ENCODE measurements at places on chromosomes 11 and 22.

GRCh38 chr11:111414936-111415335, 35.9 kb upstream of the POU2AF1 start:
- no peak for DNase-seq

DNA sequence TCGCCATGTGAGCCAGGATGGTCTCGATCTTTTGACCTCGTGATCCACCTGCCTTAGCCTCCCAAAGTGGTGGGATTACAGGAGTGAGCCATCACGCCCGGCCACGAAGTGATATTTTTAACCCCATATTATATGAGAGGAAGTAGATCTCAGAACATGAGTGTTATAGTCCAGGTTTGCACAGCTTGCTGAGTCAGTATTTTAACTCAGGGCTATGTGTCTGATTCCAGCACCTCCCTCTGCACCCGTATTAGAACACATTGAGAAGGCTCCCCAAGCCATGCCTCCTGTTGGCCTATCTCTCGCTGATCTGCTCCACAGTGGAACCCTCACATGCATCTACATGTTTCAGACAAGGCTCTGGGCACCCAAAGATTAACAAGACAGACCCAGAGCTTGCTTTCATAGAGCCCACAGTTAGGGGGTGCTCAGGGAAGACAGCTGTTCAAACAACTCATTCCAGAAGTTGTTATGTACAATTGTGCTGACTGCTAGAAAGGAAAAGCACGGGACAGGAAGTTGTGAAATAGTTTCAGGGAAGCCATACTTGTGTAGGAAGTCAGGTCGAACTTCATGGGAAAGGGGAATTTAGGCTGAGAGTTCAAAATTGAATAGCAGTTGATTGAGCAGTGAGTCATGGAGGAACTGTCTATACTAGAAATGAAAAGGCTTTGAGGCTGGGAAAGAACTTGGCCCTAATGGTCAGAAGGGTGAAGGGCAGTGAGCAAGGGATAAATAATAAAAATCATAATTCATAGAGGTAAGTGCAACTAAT, 49.3 kb upstream of the CLPB start:
- DNase-seq, result no peak

GRCh38 chr11:65059523-65059922, 1.2 kb upstream of the NAALADL1 start:
- no peak for DNase-seq

- DNase-seq, result no peak
These were observed 597.2 kb upstream of the ANO3 start for GRCh38 chr11:25734591-25735211.

GRCh38 chr11:96186806-96187205, 156.2 kb downstream of the MAML2 start:
- DNase-seq, result no peak

DNA sequence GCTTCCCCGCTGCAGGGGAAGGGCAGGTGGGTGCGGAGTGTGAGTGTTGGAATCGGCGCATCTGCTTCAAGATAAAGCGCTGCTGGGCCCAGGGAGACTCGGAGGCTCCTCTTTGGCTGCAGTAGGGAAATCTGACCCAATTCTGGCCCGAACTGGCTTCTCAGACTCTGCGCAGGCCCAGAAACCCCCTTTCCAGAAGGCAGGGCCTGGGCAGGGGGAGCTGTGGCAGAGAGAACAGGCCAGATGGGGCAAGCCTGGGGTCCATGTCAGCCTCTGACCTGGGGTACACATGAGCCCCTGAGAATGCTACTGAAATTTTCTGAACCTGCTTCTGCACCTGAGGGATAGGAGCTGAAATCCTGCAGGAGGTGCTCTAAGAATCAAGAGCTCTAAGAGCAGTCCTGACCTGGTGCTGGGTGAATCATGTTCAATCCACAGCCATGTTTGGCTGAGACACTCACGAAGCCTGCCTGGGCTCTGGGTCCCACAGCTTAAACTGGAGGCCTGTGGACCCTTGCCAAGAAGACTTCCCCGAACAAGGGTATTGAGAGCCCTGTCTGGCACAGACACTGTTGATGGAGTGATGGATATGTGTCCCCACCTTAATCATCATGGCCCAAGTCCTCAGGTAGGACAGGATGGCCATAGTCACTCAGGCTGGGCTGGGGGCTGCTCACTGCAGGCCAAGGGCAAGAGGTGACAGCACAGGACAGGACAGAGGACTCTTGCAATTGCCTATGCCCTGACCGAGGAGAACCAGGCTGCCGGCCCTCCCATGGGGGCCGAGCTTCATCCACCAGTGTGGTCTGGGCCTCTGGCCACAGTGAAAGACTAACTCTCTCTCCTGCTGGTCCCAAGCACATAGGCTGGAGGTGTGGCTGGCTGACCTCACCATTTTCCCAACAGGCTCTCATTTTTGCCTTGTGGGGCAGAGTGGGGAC, 6.9 kb downstream of the RAB3IL1 start:
- no peak for DNase-seq

GRCh38 chr11:17013548-17014320, 480 bp downstream of the PLEKHA7 start:
- no peak for DNase-seq

DNA sequence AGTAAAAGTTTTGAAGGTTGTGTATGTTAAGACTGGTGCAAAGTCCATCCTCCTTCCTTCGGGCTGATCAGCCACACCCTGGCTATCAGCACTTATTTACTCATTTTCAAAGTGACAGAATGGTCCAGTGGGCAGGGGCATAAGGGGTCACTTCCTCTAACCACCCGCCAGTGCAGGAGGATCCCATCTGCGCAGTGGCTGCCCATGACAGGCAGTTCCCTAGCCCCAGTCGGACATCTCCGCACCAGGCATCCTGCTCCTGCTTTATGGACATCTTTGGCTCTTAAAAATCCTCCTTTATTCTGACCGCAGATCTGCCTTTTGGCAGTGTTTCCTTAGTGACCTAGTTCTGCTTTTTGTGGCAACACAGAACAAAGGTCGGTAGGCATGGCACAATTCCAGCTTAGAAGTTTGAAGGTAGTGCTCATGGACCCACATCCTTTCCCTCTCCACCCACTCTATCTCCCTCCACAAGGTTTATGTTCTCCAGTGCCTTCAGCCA, 55.9 kb downstream of the BMAL1 start:
- DNase-seq, result no peak

DNA sequence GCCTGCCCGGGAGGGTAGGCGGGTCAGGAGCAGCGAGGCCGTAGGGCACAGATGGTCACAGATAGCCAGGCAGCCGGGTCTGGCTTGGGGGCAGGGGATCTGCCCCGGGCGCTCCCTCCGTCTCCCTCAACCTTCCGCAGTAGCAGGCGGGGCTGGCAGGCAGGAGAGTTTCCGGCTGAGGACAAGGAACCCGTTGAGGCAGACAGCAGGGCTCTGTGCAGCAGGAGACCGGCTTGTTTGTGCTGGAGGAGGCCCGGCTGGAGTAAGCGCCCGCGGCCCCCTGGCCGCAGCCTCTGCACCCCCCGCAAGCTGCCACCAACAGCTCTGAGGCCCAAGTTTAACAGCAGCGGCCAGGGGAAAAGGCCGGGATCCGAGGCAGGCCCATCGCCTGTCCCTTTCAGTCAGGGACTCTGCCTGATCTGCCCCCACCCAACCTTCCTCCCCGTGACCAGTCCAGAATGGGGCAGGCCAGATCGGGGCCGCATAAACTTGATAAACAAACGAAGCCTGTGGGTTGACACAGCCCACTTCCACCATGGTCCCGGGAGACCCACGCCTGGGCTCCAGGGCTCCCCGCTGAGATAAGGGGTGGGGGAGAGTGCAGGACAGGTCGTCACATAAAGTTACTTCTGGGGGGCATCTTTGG, 13.6 kb downstream of the SCARF2 start:
- no peak for DNase-seq

- DNase-seq, result no peak
These were observed 834.5 kb downstream of the FAM181B start for GRCh38 chr11:81899156-81899555.

GRCh38 chr22:24594569-24595120, 1.8 kb upstream of the LRRC75B start:
- no peak for DNase-seq

DNA sequence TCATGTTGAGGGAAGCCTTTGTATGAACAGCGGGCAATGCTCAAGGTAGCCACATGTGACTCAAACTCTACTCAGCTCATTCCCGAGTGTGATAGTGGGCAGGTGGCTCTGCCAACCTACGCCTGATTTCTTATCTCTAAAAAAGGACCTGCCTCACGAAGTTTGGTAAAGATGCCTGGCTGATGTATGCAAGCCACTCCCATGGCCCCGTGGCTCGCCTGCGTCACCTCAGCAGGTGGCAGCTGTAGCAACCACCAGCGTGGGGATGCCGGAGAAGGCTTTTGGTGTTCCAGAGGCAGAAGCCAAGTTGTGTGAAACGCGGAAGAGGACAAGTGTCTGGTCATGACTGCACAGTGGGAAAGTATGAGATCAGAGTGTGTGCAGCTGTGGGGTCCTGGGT, 5.4 kb downstream of the FADS2 start:
- no peak for DNase-seq

- no peak for DNase-seq
These were observed 7.0 kb downstream of the RHBDD3 start for GRCh38 chr22:29260601-29261315.

GRCh38 chr11:32891657-32892354, 805 bp upstream of the QSER1 start:
- no peak for DNase-seq

Data from activated T-helper 1 cell treated with Interleukin-2 at 50 U/mL for 16 hours (primary cell).